CD4-positive, alpha-beta memory T cell (primary cell): ENCODE measurements at places on chromosomes 11 and 22. TPM values are rescaled to one million over a fixed set of nuclear protein-coding genes. Genes with fewer than 3 reads are reported as not detected.

DNA sequence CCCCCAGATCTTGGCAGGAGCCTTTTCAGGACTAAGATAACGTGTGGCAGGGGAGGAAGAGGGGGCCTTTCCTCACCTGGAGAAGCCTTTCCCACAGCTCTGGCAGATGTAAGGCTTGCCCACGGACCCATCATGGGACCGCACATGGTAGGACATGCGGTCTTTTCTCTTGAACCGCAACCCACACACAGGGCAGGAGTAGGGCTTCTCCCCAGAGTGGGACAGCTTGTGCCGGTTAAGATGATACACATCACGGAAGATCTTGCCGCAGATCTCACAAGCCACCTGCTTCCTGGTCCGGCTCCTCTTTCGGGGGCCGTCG lies 1.9 kb downstream of the PATZ1 start:
- H3K27me3 ChIP-seq, result no peaks in the 10 kb centered on the region
- peaks cover 62% of the 10 kb centered on the region for H3K4me1 ChIP-seq
- peaks cover 33% of the 10 kb centered on the region for H3K36me3 ChIP-seq
- H3K27ac ChIP-seq, result peak overlapping the region; percentile 56
- peak; percentile 31 for DNase-seq
- H3K4me3 ChIP-seq, result peak overlapping the region; percentile 73

- H3K27ac ChIP-seq, result no peak overlapping the region
- H3K27me3 ChIP-seq, result no peaks in the 10 kb centered on the region
- DNase-seq, result no peak
Observed at GRCh38 chr11:45590743-45591142, 74.7 kb downstream of the CHST1 start.

BATF2 gene
- total RNA-seq, result 0.17 TPM

DNA sequence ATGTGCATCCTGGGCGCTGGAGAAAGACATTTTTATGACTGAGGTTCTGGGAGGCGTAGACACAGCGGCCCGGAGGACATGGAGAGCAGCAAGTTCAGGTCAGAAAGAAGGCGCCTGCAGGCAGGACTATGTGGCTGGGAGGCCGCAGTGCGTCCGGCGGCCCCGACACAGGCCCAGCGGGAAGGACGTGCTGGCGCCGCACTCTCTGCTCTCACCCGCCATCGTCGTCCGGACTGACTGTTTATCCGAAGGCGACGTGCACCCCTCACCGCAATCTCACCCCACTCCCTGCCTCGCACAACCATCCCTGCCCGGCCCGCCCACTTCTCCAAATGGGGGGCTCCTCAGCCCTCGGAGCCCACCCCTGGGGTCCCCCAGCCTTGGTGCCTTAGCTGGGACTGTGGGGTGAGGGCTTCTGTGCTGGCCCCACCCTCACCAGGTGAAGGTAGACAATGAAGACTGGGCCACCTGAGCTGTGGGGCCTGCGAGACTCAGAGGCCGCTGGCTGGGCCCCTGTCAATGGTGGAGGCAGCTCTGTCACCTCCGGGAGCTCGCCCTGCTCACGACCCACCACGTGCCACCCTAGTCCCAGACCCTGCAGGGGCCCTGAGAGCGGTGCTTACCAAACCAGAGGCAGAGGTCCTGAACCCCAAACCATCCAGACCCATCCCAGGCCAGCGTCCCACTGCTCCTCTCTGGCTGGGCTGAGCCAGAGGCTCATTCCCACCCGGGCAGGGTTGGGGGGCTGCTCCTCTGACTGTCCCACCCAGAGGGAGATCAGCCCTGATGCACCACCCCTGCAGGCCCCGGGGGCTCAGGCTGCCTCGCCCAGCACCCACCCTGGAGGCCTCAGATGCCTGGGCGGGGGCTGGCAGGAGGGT lies 16.2 kb upstream of the MUC5B start:
- H3K4me1 ChIP-seq, result no peaks in the 10 kb centered on the region
- no peak for DNase-seq
- H3K27me3 ChIP-seq, result no peaks in the 10 kb centered on the region
- H3K4me3 ChIP-seq, result no peak overlapping the region
- H3K27ac ChIP-seq, result no peak overlapping the region

- no peak for DNase-seq
- peak overlapping the region; percentile 32 for H3K27ac ChIP-seq
- peaks cover 47% of the 10 kb centered on the region for H3K4me1 ChIP-seq
- H3K36me3 ChIP-seq, result peaks cover 57% of the 10 kb centered on the region
- H3K27me3 ChIP-seq, result no peaks in the 10 kb centered on the region
Observed at GRCh38 chr11:65440831-65441499, 18.4 kb downstream of the NEAT1 start.

- no peak overlapping the region for H3K27ac ChIP-seq
- peaks cover 11% of the 10 kb centered on the region for H3K36me3 ChIP-seq
- DNase-seq, result no peak
- no peaks in the 10 kb centered on the region for H3K27me3 ChIP-seq
Observed at GRCh38 chr11:12245549-12246016, 131.8 kb upstream of the PARVA start.

GRCh38 chr22:38733329-38733723 lies 22.5 kb downstream of the SUN2 start:
- peaks cover 39% of the 10 kb centered on the region for H3K4me1 ChIP-seq
- H3K27ac ChIP-seq, result peak overlapping the region; percentile 30
- H3K36me3 ChIP-seq, result peaks cover 77% of the 10 kb centered on the region
- H3K4me3 ChIP-seq, result no peak overlapping the region

MCHR1 gene
- not detected for total RNA-seq

DNA sequence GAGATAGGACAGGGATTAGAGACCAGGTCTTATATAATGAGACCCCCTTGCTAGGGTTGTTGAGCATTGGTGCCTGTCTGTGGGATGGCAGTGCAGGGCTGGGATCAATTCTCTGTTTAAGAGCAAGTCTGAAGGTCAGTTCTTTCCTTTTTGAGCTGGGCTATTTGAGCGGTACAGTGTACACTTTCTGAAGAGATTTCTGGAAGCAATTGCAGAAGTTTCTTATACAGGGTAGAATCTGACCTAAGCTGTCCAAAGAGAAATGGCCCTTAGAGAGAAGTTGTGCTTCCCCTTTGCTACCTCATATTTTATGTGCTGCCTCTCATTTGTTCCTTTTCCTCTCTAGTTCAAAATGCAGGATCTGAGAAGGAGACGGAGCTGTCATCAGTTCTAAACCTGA lies 35.8 kb downstream of the CSTPP1 start:
- no peak for DNase-seq
- no peak overlapping the region for H3K4me3 ChIP-seq
- H3K27ac ChIP-seq, result no peak overlapping the region
- no peaks in the 10 kb centered on the region for H3K36me3 ChIP-seq
- H3K4me1 ChIP-seq, result no peaks in the 10 kb centered on the region

UBQLNL gene
- 0.50 TPM for total RNA-seq

DNA sequence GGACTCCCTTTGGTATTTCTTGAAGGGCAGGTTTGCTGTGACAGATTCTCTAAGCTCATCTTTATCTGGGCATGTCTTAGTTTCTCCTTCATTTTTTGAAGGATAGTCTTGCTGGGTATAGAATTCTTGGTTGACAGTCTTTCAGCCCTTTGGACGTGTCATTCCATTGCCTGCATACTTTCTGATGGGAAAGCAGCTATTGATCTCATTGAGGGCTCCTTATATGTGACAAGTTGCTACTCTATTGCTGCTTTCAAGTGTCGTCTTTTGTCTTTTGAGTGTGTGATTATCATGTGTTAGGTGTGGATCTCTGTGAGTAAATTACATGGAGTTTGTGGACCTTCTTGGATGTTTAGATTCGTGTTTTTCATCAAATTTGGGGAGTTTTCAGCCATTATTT lies 21.9 kb downstream of the IGHMBP2 start:
- no peaks in the 10 kb centered on the region for H3K4me1 ChIP-seq
- H3K36me3 ChIP-seq, result peaks cover 50% of the 10 kb centered on the region
- H3K27me3 ChIP-seq, result no peaks in the 10 kb centered on the region
- DNase-seq, result no peak

SDHAF2 gene
- total RNA-seq, result 60.2 TPM

GRCh38 chr11:117495357-117495756 lies 167.7 kb downstream of the CEP164 start:
- H3K36me3 ChIP-seq, result no peaks in the 10 kb centered on the region
- H3K27ac ChIP-seq, result no peak overlapping the region
- H3K4me1 ChIP-seq, result no peaks in the 10 kb centered on the region
- H3K27me3 ChIP-seq, result no peaks in the 10 kb centered on the region
- H3K4me3 ChIP-seq, result no peak overlapping the region

- H3K36me3 ChIP-seq, result no peaks in the 10 kb centered on the region
- no peak for DNase-seq
- no peak overlapping the region for H3K4me3 ChIP-seq
- no peak overlapping the region for H3K27ac ChIP-seq
Observed at GRCh38 chr11:80718611-80719291, 1277.9 kb upstream of the TENM4 start.

DNA sequence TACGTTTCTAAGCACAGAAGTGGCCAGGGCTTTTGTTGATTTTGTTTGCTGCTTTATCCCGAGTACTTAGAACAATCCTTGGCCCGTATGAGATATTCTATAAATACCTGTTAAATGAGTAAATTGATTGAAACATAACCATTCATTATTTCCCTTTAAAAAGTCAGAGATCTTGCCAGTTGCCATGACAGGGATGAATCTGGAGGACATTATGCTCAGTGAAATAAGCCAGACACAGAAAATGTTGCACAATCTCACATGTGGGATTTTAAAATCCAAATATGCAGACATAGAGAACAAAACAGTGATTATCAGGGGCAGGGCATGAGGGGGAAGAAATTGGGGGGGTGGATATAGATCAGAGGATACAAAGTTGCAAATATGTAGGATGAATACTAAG lies 1240.1 kb downstream of the LRRC4C start:
- H3K4me3 ChIP-seq, result no peak overlapping the region
- no peak for DNase-seq
- H3K4me1 ChIP-seq, result no peaks in the 10 kb centered on the region
- no peak overlapping the region for H3K27ac ChIP-seq

DNA sequence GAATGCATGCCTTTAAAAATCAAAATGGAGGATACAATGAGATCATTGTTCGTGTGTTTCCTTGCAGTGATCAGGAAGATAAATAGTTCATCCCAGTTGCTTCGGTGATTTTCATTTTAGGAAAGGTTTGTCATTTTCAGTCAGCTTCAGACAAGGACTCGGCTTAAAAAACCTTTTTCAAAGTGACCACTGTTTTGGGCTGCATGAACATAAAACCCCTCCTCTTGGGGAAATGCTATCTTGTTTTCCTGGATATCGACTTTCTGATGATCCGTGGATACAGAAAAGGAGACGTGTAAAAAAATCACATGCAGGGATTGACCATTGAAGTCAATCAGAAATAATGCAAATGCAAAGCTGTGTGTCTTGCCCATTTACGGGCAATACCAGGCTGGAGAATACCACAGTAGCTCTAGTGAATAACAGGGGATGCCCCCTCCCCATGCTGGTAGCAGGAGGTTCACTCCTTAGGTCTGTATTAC lies 146.8 kb downstream of the MAML2 start:
- H3K27me3 ChIP-seq, result no peaks in the 10 kb centered on the region
- DNase-seq, result no peak
- no peaks in the 10 kb centered on the region for H3K36me3 ChIP-seq
- peaks cover 67% of the 10 kb centered on the region for H3K4me1 ChIP-seq
- H3K4me3 ChIP-seq, result no peak overlapping the region

GRCh38 chr11:94728541-94728940 lies 39.6 kb upstream of the AMOTL1 start:
- no peak overlapping the region for H3K27ac ChIP-seq
- no peaks in the 10 kb centered on the region for H3K4me1 ChIP-seq
- no peaks in the 10 kb centered on the region for H3K36me3 ChIP-seq
- no peaks in the 10 kb centered on the region for H3K27me3 ChIP-seq

- no peak overlapping the region for H3K4me3 ChIP-seq
- no peaks in the 10 kb centered on the region for H3K27me3 ChIP-seq
- H3K36me3 ChIP-seq, result no peaks in the 10 kb centered on the region
- DNase-seq, result no peak
Observed at GRCh38 chr11:84993386-84993785, 633.8 kb downstream of the DLG2 start.

SNX32 gene
- 0.42 TPM for total RNA-seq

DNA sequence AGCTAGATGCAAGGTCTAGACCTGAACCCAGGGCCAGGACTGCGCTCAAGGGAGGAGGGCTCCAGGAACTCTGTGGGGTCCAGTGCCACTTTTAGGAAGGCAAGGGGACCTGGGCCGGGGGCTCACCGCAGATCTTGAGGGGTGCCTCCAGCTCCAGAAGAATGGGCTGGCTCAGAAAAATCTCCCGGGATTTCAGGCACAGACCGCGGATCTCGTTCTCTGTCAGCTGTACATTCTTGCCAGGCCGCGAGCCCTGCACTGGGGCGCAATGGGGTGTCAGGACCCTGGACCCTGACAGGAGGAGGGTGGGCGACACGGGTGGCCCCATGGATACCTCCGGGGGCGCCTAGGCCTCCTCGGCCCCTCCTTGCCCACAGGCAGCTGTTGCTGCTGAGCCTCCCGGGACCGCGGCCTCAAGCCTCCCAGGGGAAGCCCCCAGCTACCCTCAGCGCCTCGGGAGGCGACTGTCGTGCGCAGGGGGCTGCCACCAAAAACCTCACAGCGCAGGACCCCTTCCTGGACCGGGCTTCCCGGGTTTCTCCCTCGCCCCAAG lies 640 bp downstream of the PPP1CA start:
- peak overlapping the region; percentile 78 for H3K4me3 ChIP-seq
- H3K27me3 ChIP-seq, result no peaks in the 10 kb centered on the region
- no peak for DNase-seq
- H3K4me1 ChIP-seq, result peaks cover 75% of the 10 kb centered on the region
- H3K36me3 ChIP-seq, result peaks cover 32% of the 10 kb centered on the region
- H3K27ac ChIP-seq, result peak overlapping the region; percentile 78

UCP3 gene
- 4.8 TPM for total RNA-seq

ELFN2 gene
- total RNA-seq, result 0.55 TPM

SORL1 gene
- total RNA-seq, result 610 TPM
